ENCODE measurements at places on chromosomes 1 and 21.

- no peak for DNase-seq
Observed at GRCh38 chr1:193538003-193538354, 351.6 kb upstream of the B3GALT2 start.

- no peak for DNase-seq
Observed at GRCh38 chr21:32795376-32795775, 23.8 kb upstream of the PAXBP1 start.

DNA sequence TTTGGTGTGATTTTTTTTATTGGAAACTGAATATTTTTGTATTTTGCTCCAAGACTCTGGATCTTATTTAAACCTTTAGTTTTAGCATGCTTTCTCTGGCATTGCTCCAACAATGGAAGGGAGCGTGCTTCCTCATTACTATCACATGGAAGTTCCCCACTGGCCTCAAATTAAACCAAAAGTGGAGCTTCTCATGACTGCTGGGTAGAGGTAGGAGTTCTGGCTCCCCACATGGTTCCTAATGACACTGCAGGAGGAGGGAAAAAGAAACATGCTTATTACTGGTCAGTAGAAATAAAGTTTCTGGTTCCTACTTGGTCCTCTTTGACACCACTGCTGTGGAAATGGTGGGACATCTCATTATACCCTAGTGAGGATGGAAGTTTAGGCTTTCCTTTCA is 310.5 kb downstream of the PTGER3 start:
- no peak for DNase-seq

GRCh38 chr1:212606395-212607205 is 2.0 kb upstream of the ATF3 start:
- peak; percentile 51 for DNase-seq

Measured in stimulated activated naive CD4-positive, alpha-beta T cell (primary cell).